ENCODE measurements at places on chromosomes 2 and 18.

- no peak for DNase-seq
Observed at GRCh38 chr2:28570431-28570830, 74.6 kb downstream of the PLB1 start.

- no peak for DNase-seq
Observed at GRCh38 chr2:209593930-209594329, 170.1 kb downstream of the MAP2 start.

GRCh38 chr2:106159866-106160785, 34.0 kb downstream of the UXS1 start:
- no peak for DNase-seq

DNA sequence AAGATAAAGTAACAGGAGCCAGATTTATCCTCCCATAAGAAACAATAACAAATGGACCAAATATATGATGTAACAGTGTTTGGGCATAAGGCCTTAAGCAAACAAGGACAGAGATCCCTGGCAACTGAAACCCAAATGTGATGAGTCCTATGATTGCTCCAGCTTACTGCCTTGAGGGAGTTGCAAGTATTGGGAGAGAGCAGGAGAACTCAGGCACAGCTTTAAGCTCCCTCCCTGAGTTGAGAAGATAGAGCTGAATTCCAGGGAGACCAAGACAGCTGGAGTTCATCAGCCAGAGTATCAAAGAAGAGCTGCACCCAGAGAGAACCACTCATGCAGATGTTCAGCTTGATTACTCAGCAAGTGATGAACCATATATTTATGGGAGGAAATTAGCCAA, 814.5 kb upstream of the RAB6C start:
- DNase-seq, result no peak

GRCh38 chr2:184316921-184317320, 281.4 kb upstream of the ZNF804A start:
- no peak for DNase-seq

GRCh38 chr2:3738454-3738853, 35.1 kb downstream of the DCDC2C start:
- no peak for DNase-seq

DNA sequence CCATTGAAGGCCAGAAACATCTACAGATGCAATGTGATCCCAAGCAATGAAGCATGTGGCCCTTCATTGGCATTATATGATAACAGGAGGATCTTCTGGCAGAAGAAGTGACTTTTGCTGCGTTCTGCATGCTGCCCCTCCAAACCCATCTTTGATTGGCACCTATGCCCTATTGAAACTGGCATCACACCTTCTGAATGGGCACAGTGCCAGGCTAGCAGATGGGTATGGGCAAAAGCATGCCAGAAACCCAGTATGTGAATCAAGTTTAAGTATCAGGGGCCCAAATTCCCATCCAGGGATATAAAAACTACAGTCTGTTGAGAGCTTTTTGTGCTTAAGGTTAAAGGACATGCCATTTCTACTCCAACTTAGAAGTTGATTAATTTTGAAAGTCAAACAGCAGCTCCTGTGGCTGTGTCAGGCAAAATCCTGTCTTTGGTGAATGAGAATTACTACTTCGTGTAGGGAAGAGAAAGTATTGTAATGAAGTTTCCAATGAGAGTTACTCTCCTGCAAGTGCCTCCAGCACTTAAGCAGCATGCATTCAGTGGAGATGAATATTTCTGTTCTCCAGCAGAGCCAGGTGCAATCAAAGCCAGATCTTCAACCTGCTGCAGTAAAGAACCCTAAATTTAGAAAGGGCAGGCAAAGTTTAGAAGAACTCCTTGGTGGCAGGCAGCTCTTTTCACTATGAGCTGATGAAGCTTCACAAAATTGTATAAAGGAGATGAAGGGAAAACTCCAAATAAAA, 8.6 kb downstream of the VRK2 start:
- no peak for DNase-seq

DNA sequence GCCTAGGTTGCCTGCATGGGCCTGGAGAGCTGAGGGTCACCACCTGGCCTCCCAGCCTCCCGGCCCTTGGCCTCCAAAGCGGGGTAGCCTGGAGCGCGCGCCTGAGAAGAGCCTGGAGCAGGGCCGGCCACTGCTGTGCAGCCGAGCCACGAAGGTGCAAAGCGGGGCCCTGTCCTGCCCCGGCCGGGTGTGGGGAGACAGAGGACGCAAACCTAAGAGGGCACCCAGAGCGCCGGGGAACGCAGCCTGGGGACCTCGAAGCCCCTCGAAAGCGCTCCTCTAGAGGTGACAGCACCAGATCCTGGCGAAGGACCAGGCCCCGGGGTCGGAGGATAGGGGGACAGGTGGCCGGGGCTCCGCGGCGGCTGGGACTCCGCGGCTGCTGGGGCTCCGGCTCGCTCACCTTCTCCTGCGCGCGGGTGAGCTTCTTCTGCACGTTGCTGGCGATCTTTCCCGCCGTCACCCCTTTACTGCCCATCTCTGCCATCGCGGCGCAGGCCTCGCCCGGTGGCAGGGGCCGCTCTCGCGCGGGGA, 430 bp downstream of the BIN1 start:
- DNase-seq, result no peak

DNA sequence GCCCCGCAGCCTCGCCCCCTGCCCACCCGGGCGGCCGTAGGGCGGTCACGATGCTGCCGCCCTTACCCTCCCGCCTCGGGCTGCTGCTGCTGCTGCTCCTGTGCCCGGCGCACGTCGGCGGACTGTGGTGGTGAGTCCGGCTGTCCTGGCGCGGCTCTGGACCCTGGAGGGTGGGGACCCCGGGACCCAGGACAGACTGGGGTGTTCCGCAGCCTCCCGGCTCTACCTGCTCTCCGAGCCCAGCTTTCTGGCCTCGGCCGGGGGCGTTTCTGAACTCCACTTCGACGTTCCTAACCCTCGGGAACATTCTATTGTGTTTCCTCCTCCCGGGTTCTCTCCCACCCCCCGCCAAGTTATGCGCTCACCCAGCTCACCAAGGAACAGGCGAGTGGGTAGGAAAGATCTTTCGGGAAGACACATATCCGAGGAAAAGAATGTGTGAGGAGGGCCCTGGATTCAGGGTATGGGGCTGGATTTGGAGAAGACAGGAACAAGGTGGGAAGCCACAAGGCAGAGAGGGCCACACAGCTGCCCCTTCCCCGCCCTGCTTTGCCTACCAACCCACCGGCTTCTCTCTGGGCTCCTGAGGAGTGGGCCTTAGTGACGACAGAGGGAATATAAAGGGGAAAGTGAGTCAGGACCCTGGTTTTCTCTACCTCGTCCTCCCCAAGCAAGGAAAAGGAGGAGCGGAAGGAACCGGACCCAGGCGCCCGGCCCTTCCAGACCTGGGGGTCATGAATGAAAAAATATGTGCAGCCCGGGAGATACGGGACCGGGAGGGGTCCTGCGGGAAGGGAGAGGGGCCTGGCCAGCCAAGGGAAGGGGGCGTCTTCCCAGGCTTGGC, 605 bp downstream of the WNT6 start:
- DNase-seq, result no peak

GRCh38 chr18:63339920-63340484, 20.4 kb upstream of the BCL2 start:
- no peak for DNase-seq

DNA sequence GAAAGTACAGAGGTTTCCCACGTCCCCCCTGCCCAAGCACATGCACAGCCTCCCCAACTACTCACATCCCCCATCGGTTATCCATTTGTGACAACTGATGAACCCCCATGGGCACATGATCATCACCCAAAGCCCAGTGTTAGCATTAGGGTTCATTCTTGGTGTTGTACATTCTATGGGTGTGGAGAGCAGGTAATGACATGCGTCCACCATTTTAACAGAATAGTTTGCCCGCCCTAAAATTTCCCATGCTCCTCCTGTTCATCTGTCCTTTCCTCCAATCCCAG, 74.3 kb downstream of the LONRF2 start:
- no peak for DNase-seq

GRCh38 chr2:189601043-189601442, 20.5 kb upstream of the SLC40A1 start:
- no peak for DNase-seq

GRCh38 chr2:43572244-43572643, 23.6 kb downstream of the THADA start:
- DNase-seq, result no peak

- no peak for DNase-seq
Observed at GRCh38 chr2:69469375-69469774, 32.1 kb upstream of the NFU1 start.

- no peak for DNase-seq
Observed at GRCh38 chr2:142893241-142893640, 15.8 kb downstream of the KYNU start.

GRCh38 chr18:40606996-40607395, 1348.0 kb upstream of the PIK3C3 start:
- DNase-seq, result no peak

- peak; percentile 64 for DNase-seq
Observed at GRCh38 chr2:20184067-20184938, 40.6 kb downstream of the SDC1 start.

GRCh38 chr2:151518802-151519201, 109.1 kb downstream of the RIF1 start:
- DNase-seq, result no peak

DNA sequence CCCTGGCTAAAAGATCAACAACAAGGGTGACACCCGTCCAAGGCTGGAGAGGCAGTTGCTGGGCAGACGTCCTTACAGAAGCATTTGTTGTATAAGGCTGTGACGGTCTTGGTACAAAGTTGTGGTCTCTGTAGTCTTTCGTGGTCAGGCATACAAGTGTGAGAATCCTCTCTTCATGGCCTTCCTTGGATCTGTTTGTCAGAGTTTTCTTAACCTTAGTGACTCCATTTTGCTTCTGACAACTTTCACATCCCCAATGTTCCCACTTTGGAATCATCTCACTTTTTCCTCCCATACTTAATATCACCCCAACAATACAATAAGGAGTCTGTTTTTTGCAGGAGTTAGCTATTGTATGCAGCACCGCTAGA, 72.7 kb upstream of the ZCCHC2 start:
- DNase-seq, result no peak

Data from NCI-H226 (cell line).